Mucosa of gallbladder (tissue), 1 donor: ENCODE measurements at places on chromosomes 3 and 15. TPM values are rescaled to one million over a fixed set of nuclear protein-coding genes. Genes with fewer than 3 reads are reported as not detected.
A peak's percentile ranks its signal among the peaks of the same experiment; 100 is the strongest.

DNA sequence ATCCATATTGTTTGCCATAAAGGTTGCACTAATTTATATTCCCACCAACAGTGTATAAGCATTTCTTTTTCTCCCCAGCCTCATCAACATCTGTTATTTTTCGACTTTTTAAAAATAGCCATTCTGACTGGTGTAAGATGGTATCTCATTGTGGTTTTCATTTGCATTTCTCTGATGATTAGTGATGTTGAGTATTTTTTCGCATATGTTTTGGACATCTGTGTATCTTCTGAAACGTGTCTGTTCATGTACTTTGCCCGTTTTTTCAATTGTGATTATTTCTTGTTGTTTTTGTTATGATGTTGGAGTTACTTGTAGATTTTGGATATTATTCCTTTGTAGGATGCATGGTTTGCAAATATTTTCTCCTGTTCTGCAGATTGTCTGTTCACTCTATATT, 46.5 kb downstream of the TP63 start:
- DNase-seq, result no peak

DNA sequence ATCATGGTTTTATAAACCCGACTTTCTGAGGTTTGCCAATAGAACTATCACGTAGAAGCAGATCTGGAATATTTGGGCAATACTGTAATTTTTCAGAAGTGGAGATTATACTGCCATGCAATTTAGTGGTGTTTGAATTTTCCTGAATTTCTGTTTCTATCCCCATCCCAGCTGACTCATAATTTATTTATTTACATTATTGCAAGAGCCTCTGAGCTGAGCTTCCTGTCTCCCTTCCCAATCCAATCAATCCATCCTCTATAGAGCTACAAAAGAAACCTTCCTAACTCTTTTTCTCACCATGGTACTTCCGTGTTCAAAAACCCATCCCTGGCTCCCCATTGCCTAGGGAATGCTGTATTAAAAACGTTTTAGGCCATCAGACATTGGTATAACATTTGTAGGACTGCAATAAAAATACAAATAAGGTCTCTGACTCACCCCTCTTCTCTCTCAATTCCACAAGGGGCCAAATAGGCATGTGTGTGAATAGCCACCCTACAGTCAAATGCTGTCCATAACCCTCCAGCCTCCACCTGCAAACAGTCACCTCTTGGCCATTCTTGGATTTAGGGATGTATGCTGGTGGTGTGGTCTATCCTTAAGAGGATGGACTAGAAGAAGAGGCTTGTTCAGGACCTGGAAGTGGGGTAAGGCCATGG, 190.7 kb downstream of the CD47 start:
- no peak for DNase-seq

GRCh38 chr3:18657858-18658820, 233.0 kb upstream of the SATB1 start:
- DNase-seq, result no peak

GRCh38 chr3:32493437-32494414, 8.9 kb downstream of the CMTM6 start:
- no peak for DNase-seq

- no peak for DNase-seq
Observed at GRCh38 chr3:152885076-152885475, 50.1 kb downstream of the P2RY1 start.

- DNase-seq, result no peak
Observed at GRCh38 chr15:73324496-73325170, 44.1 kb downstream of the HCN4 start.

DNA sequence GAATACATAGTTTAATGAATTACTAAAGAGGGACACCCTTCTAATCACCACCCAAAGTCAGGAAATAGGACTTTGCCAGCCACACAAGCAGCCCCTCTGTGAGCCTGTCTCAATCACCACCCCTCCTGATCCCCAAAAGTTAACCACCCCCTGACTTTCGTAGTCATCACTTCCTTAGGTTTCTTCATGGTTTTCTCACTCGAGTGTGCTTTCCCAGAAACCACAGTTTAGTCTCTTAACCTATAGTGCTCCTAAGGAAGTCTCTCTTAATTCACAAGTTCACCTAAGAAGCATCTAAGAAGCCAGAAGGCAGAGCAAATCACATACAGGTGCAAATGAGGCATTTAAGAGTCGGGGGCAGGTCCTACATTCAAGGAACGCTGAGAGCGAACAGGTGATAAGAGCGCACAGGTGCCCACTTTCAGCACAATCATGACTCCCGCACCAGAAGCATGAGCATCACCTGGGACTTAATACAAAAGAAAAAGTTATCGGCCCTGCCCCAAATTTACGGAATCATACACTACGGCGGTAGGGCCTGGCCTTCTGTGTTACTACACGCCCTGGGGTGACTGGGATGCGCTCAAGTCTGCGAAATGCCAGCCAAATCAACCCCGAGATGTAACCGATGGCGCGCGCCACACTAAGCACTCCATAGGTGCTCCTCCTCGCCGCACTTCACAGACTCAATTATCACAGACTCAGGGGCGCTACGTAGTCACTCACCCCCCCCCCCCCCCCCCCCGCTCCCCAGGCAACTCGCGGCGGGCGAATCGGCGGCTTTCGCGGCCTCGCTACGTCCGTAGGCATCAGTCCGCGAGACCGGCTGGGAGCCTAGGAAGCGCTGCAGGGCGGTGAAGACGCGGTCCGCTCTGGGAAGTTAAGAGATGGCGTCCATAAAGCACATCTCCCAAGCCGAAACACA, 815 bp downstream of the ULK4 start:
- DNase-seq, result peak; percentile 24

- DNase-seq, result peak; percentile 51
Observed at GRCh38 chr15:101024073-101024695, 105.0 kb downstream of the LRRK1 start.

GRCh38 chr15:59532770-59533379, 78.7 kb upstream of the GCNT3 start:
- DNase-seq, result no peak

- no peak for DNase-seq
Observed at GRCh38 chr3:173140986-173141385, at the start of gene SPATA16. Gene SPATA16, minus strand, starts transcription at chr3:173141235. Its CDS starts 23,504 bp downstream, at chr3:173117731.

DNA sequence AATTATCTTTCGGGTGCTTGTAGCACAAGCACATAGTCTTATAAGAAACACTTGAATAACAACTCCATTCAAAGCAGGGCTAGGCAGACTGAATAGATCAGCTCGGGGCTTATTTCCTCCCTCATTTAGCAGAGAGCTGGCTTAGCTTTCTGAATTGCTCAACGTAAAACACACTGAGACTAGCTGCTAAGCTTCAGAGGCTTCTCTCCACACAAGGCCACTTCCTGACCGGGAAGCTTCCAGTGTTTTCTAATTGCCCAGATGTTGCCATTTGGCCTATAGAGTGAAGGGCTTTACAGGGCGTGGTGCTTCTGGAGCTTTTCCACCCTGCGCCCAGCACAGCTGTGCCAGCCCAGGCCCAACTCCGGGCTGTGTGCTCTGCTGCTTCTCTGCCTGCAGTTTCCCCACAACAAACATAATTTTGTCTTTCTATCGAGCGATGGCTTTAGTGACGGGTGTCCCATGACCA, 16.6 kb downstream of the FAM240A start:
- no peak for DNase-seq

DNA sequence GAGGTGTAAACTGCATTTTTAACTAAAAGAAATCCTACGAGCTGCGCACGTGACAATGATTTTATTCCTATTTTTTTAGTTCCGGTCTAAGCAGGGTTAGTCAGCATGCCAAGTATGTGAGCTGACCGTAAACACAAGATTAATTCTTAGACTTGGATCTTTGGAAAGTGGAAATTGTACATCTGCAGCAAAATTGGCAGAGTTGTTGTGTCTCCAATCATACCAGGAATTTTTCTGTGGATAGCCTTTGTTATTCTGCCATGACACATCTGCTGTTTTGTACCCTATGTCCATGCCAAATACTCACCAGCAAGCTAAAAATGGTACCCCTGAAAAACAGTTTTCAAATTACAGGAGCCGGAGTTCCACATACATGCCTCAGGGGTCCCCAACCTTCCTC, 562.5 kb downstream of the UNC13C start:
- DNase-seq, result no peak

GRCh38 chr3:100609963-100610362, 562 bp downstream of the ADGRG7 start:
- DNase-seq, result no peak

- peak; percentile 85 for DNase-seq
Observed at GRCh38 chr3:150345021-150345538, 63.0 kb upstream of the TSC22D2 start.

- peak; percentile 48 for DNase-seq
Observed at GRCh38 chr15:85854345-85855097, 59.8 kb upstream of the KLHL25 start.

DNA sequence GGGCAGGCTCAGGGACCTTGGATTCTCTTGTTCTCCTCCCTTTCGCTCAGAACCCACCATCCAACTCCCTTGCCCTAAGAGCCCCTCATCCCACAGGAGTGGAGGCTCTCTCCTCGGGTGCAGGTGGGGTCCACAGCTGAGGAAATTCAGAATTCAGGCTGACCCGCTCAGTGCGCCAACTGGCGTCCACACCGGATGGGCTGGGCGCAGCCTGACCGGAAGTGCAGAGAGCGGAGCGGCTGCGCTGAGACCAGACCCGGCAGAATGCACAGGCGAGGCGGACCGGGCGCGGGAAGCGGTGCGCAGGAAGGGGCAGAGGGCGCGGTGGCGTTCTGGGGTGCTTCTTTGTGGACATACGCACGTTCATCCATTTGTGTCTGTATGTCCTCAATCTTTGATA, 210.4 kb upstream of the NDN start:
- DNase-seq, result no peak

DNA sequence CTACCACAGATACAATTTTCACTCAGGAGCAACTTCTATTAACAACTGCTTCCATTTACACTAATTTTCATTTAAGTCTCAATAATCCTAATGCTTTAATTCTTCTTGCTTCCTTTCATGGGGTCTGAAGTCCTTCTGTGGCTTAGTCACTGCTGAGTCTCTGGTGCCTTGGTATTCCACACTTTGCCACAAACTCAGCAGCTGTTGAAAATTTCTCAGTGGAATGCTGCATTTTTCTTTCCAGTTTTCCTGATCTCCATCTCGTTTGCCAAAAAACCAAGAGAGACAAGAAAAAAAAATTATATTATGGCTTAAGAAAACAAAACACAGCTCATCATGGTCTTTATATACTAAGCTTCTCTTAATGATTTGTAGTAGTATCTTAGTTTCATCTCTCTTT, 269.2 kb upstream of the AZI2 start:
- no peak for DNase-seq

- no peak for DNase-seq
Observed at GRCh38 chr15:75995611-75996010, 16.6 kb downstream of the NRG4 start.

DNA sequence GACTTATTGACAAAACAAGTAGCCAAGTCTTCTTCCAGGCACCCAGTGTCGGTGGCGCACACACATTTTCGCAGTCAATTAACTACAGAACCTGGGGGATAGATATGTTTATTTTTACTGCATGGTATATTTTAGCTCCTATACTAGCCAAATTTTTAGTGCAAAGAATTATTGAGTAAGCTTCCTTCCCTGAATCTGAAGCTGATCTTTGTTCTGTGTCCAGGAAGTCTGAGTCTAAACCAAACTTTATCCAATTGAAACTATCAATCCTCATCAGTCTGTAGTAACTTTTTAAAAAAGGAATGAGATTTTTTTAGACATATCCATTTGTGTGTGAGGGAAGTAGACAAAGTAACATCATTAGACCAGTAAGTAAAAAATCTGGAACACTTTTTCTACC, 133.1 kb downstream of the GADL1 start:
- DNase-seq, result no peak

DNA sequence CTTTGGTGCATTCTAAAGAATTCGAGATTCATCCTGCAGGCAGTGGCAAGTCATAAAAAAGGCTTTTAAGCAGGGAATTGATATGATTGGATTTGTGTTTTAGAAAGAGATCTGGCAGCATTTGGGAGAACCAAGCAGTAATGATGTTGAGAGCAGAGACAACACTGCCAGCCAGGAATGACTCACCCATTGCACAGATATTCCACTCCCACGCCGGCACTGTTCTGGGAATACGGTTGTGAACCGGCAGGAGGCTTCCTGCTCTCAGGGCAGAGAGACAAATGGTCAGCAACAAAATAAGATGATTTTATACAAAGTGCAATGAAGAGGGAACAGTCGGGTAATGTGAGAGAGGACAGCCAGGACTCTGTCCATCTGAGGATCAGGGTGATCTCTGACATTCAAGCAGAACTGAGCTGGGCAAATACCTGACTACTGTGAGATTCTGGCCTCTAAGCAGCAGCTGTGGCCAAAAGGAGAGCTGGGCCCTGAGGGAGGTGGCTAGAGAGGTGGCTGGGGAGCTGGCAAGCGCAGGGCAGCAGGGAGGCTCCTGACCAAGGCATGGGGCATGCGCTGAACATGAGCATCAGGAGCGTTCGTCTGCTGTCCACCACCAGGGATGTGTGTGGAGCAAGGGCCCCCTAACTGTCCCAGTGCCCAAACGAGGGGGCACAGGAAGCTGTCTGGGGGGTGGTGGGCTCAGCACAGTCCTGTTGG, 56.1 kb upstream of the PLXNA1 start:
- no peak for DNase-seq

DNA sequence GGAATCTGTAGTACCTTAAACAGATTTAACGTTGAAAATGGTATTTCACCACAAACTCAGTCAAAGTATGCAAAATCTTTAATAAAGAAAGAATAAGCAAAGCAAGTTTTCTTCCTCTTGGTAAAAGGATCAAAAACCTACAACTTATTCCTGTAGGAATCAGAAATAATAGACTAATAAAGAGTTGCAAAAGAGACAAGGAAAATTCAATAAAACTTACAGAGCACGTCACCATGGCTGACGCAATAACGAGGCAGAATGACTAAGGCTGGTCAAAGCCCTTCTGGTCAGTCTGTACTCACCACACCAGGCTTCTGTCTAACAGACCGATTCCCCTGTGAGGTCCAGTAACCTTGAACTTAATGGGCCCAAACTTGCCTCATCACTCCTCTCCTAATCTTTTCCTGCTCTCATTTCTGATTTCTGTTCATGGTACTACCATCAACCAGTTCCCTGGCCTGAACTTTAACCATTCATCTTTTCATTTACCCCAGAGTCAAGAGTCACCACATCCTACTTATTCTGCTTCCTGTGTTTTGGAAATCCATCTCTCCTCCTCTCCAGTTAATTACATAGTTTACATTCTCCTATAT, 5.0 kb downstream of the MASP1 start:
- no peak for DNase-seq

- no peak for DNase-seq
Observed at GRCh38 chr3:108493862-108494261, 16.5 kb downstream of the MYH15 start.

DNA sequence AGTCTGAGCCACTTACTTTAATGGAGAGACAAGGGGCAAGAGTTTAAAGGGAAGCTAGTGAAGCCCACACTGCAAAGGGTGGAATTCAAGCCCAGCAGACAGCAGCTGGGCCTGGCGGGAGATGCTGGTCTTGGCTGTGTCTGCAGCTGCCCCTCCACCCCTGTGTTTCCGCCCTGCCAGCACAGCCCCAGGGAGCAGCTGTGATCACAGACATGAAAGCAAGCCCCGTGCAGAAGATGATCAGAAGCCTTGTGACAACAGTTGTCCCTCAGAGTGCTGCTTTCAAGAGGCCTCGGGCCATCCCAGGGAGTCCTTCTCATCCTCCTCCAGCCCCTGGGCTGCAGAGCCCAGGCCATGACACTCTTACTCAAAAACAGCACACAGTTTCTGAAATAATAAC, 24.1 kb upstream of the SLC6A1 start:
- DNase-seq, result no peak

DUOX1 gene
- total RNA-seq, result 23.4 TPM

TRIM59 gene
- total RNA-seq, result 5.6 TPM

SERPINI2 gene
- total RNA-seq, result 0.23 TPM

LARP6 gene
- total RNA-seq, result 23.5 TPM

HIGD2B gene
- not detected for total RNA-seq

DUOXA2 gene
- total RNA-seq, result 87.1 TPM

GMNC gene
- total RNA-seq, result 0.26 TPM

LNP1 gene
- 2.4 TPM for total RNA-seq
